ENCODE measurements at places on chromosomes 12 and 14.

GRCh38 chr12:62882140-62882539 lies 52.8 kb downstream of the PPM1H start:
- no peak for DNase-seq

DNA sequence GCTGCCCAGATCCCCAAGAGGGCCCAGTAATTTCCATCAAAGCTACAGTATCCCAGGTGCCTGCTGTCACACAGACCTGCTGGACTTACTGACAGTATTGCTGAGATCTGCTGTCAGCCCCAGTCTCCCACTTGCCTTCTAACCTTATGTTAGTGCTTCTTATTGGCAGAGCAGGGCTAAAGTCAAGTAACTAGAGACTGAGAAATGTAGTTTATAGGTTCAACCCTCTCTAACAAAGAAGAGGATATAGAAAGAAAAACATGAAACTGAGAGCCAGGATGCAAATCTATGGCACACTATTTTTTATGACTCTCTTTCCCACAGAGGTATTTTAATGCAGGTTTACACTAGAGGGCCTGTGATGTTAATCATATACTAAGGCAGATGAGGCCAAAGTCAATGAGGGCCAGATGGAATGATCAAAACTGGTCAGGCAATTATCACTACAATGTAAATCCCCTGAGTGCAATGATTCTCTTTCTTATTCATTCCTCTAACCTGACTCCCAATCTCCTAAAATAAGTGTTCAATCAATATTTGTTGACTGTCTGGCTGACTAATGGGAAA lies 781.9 kb downstream of the VRK1 start:
- DNase-seq, result peak; percentile 36

DNA sequence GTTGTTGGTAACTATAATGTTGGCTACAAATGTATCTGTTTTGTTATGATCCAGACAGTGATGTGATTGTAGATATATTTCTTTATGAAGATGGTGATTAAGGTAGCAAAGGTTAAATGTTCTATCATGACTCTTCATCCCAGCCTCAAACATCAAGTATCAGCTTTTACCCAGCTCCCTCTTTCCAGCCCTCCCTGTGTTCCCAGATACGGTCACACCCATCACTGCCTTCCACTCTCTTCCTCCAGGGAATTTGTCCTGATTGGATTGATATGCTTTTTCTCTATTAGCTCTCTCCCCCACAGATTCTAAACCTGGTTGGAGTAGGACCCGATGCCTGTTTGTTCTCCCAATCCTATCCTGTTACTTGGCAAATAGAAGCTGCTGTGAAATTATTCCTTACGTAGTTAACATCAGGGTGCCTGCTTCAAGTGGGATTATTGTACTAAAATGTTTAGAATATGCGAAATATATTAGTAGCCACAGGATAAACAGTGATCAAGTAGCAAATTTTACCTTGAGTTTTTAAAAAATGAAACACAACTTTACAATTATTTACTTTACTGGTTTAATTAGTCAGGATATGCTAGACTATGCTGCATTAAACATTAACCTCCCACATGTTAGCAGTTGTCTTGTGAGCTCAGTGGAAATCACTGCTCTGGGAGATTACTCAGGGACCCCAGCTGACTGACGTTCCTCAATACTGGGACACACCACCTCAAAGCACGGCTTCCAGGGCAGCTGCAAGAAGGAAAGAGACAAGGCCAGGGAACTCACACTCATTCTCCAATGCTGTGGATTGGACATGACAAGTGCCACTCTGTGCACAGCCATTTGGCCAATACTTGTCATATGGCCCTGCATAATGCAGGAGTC lies 165.3 kb downstream of the ALX1 start:
- DNase-seq, result no peak

- DNase-seq, result no peak
These were observed 1.9 kb downstream of the COL2A1 start for GRCh38 chr12:48002414-48002730.

DNA sequence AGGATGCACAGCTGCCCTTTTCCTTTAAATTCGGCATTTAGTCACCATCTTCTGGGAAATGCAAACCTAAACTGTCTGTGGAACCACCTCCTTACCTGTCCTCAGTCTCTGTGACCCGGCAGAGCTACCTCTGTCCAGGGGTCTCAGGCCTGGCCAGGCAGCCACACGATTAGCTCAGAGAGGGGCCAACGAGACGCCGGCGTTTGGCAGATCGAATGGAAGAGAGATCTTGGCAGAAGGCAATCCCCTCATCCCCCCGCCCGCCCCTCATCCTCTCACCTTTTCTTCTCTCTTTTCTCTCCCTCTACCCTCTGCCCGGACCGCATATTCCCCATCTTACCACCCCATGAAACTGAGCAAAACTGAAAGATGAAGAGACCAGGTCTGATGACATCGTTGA lies 101.0 kb downstream of the PIWIL1 start:
- no peak for DNase-seq

DNA sequence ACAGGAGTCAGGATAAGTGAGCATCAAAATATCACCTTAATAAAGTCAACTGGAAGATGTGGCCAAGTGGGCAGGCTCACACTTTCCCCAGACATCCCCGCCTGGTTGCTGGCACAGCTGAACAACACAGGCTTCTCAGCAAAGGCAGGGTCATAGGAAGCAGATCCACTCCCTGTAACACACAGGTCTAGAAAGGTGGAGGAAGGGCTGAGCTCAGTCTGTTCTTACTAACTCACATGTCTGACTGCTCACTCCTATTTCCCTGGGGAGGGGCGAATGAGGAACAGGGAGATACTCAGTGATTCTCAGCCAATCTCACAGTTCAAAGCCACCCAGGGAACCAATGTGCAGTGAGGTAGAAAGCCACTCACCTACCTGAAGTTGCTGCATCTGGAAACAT lies 45.0 kb upstream of the AMN1 start:
- DNase-seq, result no peak

DNA sequence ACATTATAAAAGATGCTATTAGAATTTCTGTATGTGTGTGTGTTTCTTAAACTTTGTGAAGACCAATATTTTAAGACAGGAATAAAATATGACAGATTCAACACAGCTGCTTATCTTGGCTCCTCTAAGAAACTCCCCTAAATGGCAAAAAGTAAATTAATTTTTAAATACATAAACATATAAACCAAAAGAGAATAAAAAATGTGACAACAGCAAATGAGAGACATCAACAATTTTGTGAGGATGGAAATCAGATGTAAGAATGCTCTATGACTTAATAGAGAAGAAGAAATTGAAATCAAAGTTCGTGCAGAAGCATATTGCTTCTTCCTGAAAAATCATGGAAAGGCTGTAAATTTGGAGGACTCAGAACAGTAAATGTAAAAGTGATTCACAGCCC lies 1083.8 kb downstream of the FLRT2 start:
- DNase-seq, result no peak

Measured in brain (organoid and tissue), 16 donors.